ENCODE measurements at places on chromosomes 1 and 21.
A peak's percentile ranks its signal among the peaks of the same experiment; 100 is the strongest.

DNA sequence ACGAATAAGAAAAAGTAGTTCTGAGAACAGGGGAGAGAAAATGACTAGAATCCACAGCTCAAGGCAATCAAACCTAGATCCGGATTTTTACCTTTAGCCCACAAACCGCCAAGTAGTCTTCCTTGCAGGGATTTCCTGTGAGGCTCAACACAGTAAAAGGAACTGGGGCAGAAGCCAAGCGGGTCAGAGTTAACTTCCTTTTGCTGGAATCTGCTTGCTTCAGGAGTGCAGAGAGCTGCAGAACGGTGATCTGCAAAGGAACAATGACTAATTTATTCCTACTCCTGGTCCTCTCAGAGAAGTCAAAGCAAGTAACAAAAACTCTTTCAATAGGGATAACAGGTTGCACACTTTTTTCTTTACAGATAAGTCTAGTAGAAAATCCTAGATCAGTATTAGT is 53.4 kb downstream of the UBR4 start:
- peak; percentile 73 for DNase-seq

- no peak for DNase-seq
Observed at GRCh38 chr1:2482588-2482987, 6.5 kb downstream of the PLCH2 start.

- peak; percentile 76 for DNase-seq
Observed at GRCh38 chr1:113930499-113931161, 1.5 kb downstream of the HIPK1 start.

- DNase-seq = no peak
Observed at GRCh38 chr1:109769330-109770078, 5.8 kb upstream of the EPS8L3 start.

DNA sequence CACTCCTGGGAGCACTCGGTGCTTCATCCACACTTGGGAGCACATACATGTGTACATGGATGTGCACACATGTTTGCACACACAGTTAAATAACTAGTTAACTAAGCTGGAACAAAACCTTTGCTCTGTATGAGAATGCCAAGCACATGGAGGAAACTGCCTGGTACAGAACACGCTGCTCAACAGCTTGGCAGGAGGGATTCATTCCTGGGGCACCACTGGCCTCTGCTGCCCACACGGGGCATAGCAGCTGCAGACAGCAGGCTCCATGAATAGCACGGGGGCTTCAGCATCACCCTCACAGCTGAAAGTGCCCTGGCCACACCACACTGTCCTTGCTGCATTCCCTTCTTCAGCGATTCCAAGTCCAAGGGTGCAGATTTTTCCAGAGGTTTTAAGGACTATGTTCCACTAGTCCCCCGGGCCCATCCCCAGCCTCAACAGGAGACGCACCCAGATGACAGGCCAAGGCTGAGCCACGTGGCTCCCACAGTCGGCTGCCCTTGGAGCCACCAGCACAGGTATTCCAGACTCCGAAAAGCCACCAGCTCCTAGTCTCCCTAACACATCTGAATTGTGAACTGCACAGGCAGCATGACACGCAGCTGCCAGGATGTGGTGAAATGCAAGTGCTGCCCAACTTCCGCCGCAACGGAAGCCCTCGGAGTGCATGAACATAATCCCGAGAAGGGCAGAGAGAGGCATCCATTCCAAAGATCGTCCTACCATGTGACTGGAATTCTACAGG is 16.9 kb downstream of the NPHP4 start:
- DNase-seq = peak; percentile 63
